ENCODE measurements at places on chromosomes 12 and 14.

DNA sequence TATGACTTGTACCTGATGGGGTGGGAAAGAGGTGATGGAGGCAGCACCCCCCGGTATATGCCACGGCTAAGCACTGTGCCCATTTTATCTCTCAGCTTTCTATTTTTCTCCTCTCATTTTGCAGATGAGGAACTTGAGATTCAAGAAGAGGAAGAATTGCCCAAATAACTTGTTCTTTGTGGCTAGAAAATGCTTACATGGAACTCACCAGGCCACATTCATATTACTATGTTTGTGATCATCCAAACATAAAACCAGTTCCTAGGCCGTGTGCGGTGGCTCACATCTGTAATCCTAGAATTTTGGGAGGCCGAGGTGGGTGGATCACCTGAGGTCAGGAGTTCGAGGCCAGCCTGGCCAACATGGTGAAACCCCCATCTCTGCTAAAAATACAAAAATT is 14.5 kb upstream of the PSMD9 start:
- DNase-seq = no peak

- DNase-seq = no peak
Measured at GRCh38 chr12:59087077-59087673, 166.9 kb upstream of the LRIG3 start.

- no peak for DNase-seq
Measured at GRCh38 chr14:73696466-73697400, 17.5 kb downstream of the PNMA1 start.

DNA sequence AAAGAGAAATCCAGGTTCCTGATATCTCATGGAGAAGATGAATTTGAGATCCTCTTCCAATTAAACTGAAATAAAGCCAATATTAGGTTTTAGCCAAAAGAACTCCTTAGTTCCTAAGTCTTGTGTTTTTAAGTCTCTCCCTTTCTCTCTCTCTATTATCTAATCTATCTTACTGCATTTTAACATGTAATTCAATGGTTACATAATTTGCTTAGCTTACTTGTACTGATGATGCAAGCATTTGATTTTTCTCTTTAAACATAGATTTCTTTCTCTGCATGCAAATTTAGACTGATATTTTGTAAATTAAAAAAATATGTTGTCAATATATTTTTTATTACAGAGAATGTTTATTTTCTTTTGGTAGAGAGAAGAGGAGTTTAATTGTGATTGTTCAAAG is 78.2 kb downstream of the MIPOL1 start:
- no peak for DNase-seq

DNA sequence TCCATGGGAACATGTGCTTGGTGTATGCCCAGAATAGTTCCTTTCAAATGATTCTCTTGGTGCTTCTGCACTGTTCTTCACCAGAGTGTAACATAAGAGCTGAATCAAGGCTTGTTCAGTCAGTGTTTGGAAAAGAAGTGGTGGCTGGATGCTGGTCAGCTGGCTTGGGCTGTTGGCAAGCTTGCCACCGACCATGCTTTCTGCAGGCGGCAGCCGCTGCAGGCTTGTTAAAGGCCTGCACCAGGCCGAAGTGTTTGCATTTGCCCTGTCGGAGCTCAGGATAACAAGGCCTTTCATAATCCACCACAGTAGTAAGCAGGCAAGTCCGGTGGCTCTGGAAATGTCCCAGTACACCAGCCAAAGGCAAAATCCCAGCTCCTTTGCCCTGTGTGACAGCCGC is 26.9 kb downstream of the DAAM1 start:
- DNase-seq = no peak

- peak; percentile 39 for DNase-seq
Measured at GRCh38 chr14:93337143-93337753, 4.4 kb upstream of the BTBD7 start.

DNA sequence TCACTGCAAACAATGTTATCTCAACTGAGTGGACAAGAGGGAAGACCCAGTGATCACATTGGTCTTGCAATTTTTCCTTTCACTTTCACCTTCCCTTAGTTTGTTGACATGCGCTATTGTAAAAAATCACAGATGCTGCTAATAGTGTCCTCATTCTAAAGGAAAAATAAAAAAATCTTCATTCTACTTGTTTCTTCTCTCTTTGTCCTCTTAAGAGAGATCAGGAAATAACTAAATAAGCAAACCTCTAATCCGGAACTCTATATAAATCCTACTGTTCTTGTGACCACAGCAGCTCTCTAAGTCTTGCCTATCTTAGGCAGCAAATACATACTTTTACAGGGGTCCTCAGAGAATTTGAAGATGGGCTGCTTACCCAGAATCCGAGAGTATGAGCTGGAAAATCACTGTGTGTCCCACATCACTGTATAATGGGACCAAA is 257.7 kb downstream of the NAV3 start:
- DNase-seq = no peak
